ENCODE measurements at places on chromosomes 7 and 10.

GRCh38 chr10:13868528-13869294, 281.9 kb downstream of the PRPF18 start:
- DNase-seq, result no peak

DNA sequence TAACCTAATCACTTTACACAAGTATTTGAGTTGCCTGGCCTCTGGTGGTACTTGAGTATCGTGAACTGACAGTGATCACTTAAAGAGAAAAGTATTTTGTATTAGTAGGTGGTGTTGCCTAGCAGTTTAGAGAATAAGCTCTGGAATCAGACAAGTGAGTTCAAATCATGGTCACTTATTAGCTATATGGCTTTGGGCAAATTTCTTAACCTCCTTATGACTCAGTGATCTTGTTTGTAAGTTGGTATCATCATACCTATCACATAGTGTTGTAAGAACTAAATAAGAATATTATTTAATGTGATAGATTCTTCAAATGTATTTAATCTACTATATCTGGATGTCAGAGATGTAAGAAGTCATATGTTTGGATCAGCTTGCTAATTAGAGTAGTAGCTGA, 163.8 kb downstream of the RNF133 start:
- no peak for DNase-seq

DNA sequence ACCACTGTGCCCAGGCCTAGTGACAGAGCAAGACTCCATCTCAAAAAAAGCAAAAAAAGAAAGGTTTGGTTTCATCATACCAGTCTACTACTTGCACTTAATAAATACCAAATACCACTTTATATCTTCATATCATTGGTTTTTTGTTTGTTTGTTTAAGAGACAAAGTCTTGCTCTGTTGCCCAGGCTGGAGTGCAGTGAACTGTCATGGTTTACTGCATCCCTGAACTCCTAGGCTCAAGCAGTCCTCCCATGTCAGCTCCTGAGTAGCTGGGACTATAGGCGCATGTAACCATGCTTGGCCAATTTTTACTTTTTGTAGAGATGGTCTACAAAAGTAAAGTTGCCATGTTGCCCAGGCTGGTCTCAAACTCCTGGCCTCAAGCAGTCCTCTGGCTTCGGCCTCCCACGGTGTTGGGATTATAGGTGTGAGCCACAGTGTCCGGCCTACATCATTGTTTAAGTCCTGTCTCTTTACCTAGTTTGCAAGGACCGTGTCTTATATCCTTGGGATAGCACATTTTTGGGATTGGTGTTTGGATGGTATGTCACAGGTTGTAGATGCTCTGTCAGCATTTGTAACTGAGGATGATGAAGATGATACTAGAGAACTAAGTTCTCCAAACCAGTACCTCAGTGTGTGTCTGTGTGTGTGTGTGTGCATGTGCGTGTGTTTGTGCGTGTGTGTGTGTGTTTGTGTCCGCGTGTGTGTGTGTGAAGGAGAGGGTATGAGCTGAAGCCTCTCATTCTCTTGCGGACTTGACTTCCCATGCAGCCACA, 9.3 kb downstream of the LMTK2 start:
- no peak for DNase-seq

DNA sequence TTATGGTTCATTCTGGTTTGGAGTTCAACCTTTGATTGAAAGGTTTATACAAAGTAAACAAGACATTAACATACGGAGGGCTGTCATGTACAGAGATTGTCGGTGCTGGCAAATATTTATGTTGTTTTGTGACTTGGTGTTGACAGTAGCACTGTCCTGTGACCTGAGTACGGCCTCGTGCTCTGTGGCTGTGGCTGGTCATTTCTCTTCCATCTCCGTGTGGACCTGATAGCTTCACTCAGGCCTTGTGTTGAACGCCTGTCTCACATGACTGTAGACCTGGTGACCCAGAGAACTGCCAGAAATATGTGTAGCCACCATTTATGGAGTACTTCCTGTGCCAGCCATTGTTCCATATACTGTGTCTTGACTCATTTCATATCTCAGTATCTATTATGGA, 311.6 kb downstream of the CCDC3 start:
- no peak for DNase-seq

DNA sequence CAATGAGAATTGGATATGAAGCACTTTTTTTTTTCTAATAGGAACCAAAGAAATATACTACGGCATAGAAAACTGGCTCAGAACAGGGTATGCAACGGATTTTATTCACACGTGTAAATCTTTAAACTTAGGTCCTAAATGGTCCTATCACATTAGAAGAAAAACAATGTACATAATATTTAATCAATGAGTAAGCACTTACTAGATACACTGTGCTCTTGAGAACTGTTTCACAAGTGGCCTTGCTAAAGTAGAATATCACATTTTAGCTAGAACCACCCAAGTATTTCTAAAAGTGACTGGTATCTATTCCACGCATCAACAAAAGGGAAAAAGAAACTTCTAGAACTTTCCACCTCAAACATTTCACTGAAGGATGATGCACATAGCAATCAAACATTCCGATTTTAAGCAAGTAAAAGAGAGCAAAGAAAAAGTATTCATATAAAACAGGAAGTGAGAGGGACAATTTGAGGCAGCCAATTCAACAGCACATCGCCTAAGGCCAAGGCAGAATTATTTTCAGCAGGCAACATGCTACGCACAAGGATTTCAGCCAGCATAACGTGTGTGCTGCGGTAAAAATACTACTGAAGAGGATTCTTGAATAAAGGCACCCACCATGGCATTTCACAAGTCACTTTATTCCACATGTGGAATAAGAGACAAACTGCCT, 55.8 kb downstream of the PARD3 start:
- DNase-seq, result no peak

- no peak for DNase-seq
Measured at GRCh38 chr10:7400068-7400715, 10.6 kb downstream of the SFMBT2 start.

- no peak for DNase-seq
Measured at GRCh38 chr10:44976352-44977198, 2.0 kb downstream of the DEPP1 start.

DNA sequence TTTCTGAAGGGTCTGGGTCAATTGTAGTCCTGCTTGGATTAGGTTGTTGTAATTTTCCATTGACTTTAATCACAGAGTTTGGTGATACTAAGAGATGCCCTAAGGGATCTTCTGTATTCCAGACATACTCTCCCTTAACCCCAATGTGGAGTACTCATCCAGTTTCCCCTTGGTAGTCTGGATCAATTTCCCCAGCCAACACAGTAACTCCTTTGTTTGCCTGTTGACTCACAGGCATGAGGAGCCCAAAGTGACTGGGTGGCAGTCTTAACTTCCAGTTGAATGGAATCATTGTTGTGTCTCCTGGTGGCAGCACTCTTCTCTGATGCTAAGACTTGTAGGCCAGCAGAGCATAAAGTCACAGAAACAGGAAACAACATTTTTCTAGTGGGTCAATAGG, 41.5 kb upstream of the PIK3CG start:
- no peak for DNase-seq

- no peak for DNase-seq
Measured at GRCh38 chr7:3805151-3805550, 504.1 kb downstream of the SDK1 start.

GRCh38 chr7:21542891-21543527, at the start of gene DNAH11:
DNAH11 (plus strand) TSS chr7:21543039; CDS start chr7:21543246, 207 bp downstream.
- DNase-seq, result no peak

DNA sequence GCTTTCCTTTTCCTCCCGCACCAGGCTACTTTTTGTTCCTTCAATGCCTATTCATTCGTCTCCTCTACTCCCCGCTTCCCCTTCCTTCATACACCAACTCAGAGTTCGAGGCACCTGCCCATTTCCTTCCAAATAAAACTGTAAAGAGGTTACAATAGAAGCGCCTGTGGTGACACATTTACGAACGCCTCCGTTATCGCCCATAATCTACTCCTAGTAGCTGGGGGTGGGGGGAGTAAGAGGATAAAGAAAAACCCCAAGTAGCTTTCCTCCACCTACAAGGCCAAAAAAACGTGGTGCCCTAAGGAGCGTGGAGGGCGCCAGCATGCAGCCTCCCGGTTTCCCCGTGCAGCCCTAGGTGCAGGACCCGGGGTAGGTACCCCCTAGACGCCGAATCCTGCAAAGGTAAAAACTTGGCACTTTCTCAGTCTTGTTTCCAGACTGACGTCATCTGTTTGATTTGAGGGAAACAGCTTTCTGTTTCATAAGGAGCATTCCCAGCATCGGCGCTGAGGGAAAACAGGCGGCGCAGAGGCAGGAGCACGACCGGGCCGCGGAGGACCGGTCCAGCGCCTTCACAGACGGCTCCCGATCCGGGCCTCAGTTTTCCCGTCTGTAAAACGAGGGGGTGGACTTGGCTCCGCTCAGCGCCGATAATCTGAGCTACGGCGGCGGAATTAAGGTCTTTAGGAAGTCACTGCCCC, 922 bp downstream of the PPA1 start:
- peak; percentile 38 for DNase-seq

- no peak for DNase-seq
Measured at GRCh38 chr10:84494849-84495180, 166.4 kb downstream of the CCSER2 start.

- DNase-seq, result no peak
Measured at GRCh38 chr10:1243486-1244234, 187.5 kb downstream of the WDR37 start.

DNA sequence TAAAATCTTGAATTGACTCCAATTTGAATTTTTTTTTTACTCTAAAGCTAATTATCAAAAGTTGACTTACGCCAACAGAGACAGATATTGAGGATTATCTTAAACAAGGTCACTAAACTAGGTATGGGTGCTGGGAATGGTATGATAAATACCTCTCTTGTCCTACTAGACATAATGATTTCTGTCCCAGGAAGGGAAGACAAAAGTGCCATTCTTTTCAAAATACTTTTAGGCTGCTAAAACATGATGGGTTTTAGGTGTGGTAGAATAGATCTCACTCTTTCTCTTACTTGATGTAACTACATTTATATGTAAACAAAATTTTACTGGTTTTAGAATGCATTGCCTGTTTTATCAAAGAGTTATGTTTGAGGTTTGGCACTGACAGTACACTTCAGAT, 15.1 kb downstream of the TMEM60 start:
- no peak for DNase-seq

- DNase-seq, result no peak
Measured at GRCh38 chr10:33524041-33524440, 189.6 kb upstream of the NRP1 start.

DNA sequence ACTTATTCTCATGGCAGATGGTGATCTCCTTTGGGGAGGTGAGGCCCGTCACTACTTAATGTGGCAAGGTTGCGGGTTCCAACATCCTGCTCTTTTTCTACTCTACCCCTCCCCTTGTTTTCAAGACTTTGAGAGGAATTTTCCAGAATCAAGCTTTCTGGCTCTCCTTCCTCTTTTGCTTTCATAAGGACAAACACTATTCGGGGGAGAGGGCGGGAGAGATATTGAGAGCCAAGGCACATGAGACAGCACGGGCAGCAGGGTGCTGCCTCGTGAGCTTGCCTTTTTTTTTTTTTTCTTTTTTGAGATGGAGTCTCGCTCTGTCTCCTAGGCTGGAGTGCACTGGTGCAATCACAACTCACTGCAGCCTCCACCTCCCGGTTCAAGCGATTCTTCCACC, 6.9 kb upstream of the PFKFB3 start:
- no peak for DNase-seq

- DNase-seq, result no peak
Measured at GRCh38 chr10:80737209-80737608, 199.5 kb downstream of the SH2D4B start.

DNA sequence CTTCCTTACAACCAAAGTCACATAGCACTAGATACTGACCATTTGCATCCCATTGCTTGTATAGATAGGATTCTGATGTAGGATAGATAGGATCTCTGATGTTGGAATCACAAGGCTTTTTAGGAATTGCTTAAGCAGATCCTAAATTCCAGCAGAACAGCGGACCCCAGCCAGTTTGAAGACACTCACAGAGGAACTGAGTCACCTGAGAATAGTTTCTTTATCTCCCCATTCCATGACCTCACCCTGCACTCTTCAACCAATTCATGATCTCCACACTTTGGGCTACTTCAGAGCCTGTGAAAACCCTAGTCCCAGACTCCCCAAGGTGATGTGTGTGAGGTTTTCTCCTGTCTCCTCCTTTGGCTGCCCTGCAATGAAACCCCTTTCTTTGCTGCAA, 179.4 kb downstream of the CNTNAP2 start:
- DNase-seq, result no peak

- no peak for DNase-seq
Measured at GRCh38 chr10:20486791-20487190, 410.3 kb downstream of the NEBL start.

DNA sequence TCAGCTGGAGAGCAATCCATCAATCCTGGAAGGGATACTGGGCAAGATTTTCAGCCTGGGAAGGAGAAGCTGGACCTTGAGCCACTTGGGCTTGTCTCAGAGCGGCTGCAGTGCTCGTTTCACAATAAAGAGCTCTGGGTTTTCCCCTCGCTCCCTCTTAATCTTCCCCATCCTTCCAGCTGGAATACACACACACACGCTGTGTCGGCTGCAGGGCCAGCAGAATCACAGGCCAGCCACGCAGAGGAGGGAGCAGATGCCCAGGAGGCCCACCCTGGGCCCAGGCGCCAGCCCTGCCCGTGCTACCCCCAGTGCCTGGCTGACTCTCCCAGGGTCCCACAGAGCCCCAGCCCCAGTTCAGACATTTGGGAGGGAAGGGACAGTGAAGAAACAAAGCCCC, 255.1 kb downstream of the TNS3 start:
- DNase-seq, result no peak

DNA sequence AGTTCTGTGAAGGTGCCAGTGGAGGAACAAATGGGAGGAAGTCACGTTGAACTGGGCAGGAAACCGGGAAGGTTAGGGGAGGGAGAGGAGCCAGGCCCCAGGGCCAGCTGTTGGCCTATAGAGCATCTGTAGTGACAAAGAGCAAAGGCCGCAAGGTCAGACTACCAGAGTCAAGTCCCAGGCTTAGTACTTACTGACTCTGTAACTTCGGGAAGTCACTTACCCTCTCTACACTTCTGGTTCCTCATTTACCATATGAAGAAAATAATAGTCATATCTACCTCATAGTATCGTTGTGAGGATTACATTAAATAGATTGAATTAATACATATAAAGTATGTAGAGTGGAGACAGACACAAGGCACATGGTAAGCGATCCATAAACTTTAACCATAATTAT, 101.8 kb upstream of the FZD1 start:
- DNase-seq, result no peak

DNA sequence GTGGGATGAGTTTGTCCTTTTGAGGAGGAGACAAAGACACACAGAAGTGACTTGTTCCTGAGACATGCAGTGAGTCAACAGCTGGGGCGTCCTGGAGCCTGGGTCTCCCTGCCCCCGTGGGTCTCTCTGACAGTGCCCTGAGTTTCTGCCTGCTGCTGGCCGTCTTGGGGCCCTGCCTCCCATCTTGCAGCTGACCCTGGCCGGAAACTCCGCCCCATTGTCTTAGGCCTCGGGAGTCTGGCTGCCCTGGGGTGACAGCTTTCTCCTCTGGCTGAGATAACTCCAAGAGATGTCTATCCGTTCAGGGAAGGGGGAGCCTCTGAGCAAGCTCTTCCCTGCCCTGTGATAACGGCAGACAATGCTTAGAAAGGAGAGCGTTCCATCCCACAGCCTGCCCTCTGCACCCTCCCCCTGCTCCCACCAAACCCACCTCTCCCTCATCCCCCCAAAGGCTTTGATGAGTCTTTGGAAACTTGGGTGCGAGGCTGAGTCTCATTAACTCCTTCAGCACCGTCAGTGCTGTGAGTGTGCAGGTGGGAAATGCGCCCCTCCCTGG, 69.5 kb upstream of the PODXL start:
- no peak for DNase-seq

- no peak for DNase-seq
Measured at GRCh38 chr7:72446591-72447462, 34.7 kb upstream of the CALN1 start.
